ENCODE measurements at places on chromosomes 1 and 21.

- peak; percentile 13 for DNase-seq
Measured at GRCh38 chr1:15918962-15919715, 56.8 kb downstream of the ZBTB17 start.

DNA sequence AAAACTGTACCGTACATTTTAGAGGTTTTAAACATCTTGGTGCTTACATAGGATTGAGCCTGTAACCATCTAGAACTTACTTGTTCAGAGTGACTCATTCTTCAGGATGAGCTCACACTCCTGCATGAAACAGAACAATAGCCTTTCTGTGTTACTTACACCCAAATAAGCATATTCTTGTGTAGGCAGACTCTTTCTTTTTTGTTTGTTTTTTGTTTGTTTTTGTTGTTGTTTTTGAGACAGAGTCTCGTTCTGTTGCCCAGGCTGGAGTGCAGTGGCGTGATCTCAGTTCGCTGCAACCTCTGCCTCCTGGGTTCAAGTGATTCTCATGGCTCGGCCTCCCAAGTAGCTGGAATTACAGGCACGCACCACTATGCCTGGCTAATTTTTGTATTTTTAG, 3.8 kb upstream of the CA6 start:
- DNase-seq: no peak

DNA sequence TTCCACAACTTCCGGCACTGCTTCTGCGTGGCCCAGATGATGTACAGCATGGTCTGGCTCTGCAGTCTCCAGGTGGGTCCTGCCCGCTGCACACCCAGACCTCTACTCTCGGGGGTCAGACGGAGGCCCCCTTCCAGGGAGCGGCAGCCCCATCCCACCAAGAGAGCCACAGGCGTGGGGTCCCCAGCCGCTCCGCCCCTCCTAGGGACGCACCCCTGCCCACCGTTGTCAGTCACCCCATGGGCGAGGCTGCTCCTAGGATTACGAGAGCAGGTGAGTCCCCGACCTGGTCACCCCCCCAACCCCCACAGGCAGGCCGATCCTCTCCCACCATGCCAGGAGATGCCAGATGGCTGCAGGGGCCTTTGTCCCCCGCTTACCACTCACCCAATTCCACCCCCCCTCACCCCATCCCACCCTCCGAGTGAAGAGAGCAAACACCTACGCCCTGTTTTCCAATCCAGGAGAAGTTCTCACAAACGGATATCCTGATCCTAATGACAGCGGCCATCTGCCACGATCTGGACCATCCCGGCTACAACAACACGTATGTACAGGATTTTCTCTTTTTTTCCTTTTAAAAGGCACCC, 107.0 kb downstream of the PDE9A start:
- no peak for DNase-seq

GRCh38 chr1:199243423-199244061, 604.7 kb downstream of the PTPRC start:
- no peak for DNase-seq

DNA sequence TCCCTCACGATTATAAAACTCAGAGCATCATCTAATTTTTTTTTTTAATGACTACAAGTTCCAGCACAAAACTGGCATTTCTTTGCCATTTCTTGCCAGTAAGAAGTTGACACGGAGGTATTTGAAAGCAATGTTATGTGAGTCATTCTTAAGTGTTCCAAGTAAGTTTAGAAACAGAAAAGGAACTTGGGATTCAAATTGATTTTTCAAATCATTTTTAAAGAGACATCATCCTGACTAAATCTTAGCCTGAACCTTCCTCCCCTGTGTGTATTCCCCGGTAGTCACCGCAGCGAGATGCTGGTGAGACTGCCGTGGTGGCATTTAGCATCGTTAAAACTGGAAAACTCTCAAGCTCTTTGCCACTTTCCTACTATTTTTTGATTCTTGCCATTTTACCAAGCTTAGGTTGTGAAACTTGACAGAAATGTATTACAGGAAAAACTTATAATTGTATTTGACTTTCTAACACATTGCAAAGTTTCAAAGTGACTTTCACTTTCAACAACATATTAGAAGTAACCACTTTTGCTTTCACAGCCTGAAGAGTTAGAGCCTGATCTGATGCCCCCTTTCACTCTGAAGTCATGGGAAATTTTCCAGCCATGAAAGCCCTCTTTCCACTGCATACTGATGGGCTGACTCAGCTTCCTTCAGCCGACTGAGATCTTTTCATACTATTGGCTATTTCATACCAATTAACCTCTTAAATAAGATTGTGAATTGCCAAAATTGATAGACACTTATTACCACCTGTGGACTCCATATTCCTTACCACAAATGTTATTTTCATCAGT, 61.4 kb downstream of the OLFML2B start:
- peak; percentile 9 for DNase-seq

DNA sequence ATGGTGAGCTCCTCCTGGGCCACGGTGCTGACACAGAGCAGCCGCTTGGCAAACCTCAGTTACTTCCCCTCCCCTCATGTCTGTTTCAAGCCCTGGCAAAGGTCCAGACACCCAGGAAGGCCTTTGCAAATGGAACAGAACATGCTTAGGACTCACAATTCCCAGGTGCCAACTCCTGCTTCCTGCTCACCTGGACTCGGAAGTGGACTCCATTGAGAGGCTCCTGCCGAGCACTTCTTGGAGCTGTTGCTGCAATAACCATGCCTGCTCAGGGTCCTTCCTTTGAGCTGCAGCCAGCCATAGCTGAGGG, 10.7 kb downstream of the DCST2 start:
- DNase-seq: no peak

DNA sequence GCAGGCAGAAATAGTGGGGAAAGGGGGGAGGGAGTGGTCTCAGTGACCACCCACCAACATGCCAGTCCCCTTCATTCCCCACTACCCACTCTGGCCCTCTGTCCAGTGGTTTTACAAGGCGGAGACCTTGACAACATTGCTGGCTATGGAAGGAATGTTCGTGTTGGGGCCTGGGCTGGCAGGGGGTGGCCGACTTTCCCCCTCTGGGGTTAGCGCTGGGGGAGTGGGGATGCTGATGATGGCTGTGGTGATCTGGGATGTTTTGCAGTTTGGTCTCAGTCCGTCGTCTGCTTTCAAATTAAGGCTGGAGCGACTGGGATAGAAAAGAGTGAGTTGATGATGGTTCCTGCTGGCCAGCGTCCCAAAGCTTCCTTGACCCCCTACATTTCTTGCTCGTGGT, 20.3 kb downstream of the DDX20 start:
- no peak for DNase-seq

DNA sequence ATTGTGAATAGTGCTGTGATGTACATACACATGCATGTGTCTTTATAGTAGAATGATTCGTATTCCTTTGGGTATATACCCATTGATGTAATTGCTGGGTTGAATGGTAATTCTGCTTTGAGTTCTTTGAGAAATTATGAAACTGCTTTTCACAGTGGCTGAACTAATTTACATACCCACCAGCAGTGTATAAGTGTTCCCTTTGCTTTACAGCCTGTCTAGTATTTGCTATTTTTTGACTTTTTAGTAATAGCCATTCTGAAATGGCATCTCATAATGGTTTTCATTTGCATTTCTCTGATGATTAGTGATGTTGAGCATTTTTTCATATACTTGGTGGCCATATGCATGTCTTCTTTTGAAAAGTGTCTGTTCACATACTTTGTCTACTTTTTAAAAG, 54.5 kb upstream of the FAM78B start:
- DNase-seq: no peak

DNA sequence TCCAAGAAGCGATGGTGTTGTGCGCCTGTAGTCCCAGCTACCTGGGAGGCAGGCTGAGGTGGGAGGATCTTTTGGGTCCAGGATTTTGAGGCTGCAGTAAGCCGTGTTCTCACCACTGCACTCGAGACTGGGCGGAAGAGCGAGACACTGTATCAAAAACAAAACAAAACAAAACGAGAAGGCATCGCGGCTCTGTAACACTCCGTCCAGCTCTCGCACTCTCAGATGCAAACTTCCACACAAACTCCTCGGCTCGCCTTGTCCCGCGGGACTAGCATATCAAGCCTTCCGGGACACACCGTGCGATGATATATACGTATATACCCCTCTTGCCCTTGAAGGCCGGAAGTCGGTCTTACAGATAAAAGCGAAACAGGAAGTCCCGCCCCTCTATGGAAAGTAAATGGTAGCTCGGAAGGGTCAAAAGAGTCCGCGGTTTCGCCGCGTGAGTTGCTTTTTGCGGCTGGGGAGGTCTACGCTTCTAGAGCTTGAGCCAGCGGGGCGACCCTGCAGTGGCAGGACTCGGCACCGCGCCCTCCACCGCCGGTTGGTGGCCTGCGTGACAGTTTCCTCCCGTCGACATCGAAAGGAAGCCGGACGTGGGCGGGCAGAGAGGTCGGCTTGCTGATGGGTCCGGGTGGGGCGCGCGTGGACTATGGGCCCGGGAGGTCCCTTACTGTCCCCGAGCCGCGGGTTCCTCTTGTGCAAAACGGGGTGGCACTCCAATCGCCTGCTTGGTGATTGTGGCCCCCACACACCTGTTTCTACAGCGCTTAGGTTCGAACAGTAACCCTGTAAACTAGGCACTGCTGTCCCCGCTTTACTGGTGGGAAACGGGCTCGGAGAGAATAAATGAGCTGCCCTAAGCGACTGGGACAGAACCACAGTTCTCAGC, at the start of gene COA6:
TSS of gene COA6 (plus strand) at position 393 of the 895 bp plus-strand sequence. CDS start at position 404, 11 bp downstream.
- peak; percentile 86 for DNase-seq

DNA sequence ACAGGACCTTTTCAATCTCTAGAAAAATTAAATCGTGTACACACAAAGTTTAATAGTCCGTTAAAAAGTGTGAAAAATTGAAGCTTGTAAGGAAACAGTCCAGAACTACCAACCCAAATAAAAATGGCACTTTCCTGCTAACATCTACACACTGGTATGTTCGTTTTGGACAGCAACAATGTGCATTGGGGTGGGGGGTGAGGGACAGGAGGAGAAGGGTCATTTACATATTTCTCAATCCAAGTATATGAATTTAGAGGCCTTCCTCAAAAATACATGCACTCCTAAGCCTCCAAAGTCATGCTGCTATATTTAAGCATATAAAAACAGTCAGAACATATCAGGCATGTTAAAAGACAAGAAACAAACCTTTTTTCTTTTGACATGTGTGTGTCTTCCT, 2.5 kb downstream of the PPP1R15B start:
- no peak for DNase-seq

GRCh38 chr1:12482988-12483387, 135.0 kb downstream of the DHRS3 start:
- no peak for DNase-seq

DNA sequence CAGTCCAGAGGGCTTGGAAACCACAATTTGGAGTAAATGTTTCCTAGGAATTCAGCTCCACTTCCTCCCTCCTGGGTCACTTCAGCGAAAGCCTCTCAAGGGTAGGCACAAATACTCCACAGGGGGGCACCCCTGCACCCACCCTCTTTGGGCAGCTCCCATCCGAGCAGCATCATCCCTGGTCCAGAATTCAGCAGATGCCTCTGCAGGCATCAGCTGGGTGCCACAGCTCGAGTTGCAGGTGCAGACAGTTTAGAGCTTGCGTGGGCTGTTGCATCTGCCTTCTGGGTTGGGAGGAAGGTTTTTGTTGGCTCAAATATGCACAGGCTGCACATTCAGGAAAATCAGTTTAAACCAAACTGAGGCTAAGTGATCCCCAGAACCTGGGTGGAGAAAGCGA, 25.0 kb downstream of the KANK4 start:
- no peak for DNase-seq

- DNase-seq: no peak
Measured at GRCh38 chr1:223525957-223526356, 132.7 kb downstream of the CCDC185 start.

GRCh38 chr1:232682248-232682647, 52.3 kb upstream of the SIPA1L2 start:
- DNase-seq: no peak

- no peak for DNase-seq
Measured at GRCh38 chr1:17209430-17209829, 4.5 kb downstream of the PADI1 start.

DNA sequence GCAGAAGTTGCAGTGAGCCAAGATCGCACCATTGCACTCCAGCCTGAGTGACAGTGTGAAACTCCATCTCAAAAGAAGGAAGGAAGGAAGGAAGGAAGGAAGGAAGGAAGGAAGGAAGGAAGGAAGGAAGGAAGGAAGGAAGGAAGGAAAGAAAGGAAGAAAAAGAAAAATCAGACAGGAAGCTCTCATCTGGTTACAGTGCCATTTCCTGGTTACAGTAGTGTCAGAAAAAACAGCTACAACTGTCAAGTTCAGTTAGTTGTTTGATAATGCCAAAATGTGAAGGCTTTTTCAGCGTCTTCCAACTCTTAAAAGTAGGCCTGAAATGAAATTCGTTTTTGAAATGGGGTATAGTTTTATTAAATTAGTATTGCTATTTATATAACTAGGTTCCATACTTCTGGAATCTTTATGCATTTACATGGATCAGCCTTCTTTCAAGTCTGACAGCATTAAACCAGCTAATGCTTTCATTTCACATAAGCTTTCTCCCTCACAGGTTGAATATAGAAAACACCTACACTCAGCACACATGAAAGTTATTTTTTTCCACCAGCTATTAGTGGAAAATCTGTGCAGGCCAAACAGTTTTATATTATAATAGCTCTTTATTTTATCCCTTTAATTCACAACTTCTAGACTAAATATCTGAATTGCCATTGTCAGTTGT, 21.2 kb downstream of the PTPN22 start:
- DNase-seq: no peak

DNA sequence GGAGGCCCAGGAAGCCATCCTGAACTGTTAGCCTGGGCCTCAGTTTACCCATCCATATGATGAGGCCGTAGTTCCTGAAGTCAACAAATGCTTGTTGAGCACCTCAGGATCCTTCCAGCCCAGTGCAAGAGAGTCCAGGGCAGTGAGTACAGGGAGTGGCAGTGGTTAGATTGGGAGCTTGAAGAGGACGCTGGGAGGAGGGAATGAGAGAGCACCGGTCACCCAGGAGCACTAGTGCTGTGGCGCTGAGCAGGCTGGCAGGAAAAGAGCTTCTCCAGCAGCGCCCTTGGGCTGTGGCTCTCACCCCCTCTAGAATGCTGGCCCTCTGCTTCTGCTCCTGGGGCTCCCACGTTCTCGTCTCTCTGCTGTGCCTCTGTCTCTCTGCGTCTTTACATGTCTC, 10.2 kb upstream of the SSBP3 start:
- no peak for DNase-seq

DNA sequence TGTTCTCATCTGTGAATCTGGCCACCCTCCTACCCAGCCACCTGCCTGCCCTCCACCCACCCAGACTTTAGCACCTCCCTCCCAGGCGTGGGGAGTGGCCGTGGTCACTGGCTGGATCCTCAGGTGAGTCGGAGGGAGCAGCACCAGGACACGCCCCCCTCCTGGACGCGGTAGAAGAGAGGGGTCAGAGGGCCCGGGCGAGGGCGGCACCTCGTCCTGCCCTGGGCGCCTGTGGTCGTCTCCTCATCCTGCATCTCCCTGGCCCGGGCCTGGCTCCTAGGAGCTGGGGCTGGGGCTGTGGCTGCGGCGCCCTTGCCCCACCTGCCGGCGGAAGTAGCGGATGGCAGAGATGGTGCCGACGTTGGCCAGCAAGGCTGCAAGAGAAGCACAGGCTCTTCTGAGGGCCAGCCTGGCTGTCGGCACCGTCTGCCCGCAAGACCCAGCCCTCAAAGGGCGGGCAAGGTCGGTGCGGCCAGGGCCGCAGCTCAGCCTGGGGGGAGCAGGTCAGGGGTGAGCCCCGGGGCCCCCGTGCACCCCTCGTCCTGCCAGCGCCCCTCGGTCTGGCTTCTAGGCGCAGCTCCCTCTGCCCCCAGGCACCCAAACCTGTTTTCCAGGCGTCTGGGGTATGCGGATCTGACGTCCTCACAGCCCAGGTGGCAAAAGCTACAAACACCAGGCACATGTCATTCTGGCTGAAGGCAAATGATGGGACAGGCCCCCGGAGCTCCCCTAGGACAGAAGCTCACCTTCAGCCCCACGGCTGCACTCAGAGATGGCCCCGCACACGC, 5.8 kb downstream of the PERM1 start:
- DNase-seq: no peak

- no peak for DNase-seq
Measured at GRCh38 chr1:67908250-67908936, 75.1 kb upstream of the GNG12 start.

Data from stimulated activated CD4-positive, alpha-beta T cell treated with anti-CD3 and anti-CD28 coated beads, Interleukin-1b, Interleukin-23, amount 100 ng/mL, for 1 hour (primary cell).